NCI-H2227 treated with DMSO at 0.1 percent for 48 hours (cell line): ENCODE measurements at places on chromosomes 11 and 22.
A peak's percentile ranks its signal among the peaks of the same experiment; 100 is the strongest.

GRCh38 chr11:68312117-68312779 lies at the start of gene LRP5:
Gene LRP5 (plus strand): TSS chr11:68312591. CDS start chr11:68312715, 124 bp downstream.
- DNase-seq: no peak

DNA sequence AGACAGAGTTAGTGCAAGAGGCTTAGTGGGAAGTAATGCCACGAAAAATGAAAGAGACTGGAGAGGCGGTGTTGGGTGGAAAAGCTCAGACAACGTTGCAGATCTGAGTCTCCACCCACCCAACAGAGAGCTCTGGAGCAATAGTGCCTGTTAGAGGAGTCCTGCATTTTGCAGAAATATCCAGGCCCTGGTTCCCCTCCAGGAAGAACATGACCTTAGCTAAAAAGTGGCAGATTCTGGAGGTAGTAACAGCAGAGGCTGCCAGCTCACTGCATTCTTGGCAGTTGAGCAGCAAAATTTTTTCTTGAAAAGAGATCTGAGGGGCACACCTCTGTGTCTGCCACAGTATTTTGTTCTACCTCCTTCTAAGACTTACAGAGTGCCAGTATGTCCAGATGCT lies 27.7 kb upstream of the BIRC3 start:
- DNase-seq: no peak

- DNase-seq: no peak
Observed at GRCh38 chr22:19657252-19658056, 56.8 kb upstream of the SEPTIN5 start.

GRCh38 chr11:5280582-5281102 lies 10.9 kb upstream of the HBE1 start:
- DNase-seq: no peak

- DNase-seq: no peak
Observed at GRCh38 chr11:61264371-61264770, 23.4 kb downstream of the PGA5 start.

- peak; percentile 65 for DNase-seq
Observed at GRCh38 chr11:46239801-46240061, 37.7 kb upstream of the CREB3L1 start.

GRCh38 chr11:21896216-21896615 lies 296.7 kb upstream of the ANO5 start:
- no peak for DNase-seq

DNA sequence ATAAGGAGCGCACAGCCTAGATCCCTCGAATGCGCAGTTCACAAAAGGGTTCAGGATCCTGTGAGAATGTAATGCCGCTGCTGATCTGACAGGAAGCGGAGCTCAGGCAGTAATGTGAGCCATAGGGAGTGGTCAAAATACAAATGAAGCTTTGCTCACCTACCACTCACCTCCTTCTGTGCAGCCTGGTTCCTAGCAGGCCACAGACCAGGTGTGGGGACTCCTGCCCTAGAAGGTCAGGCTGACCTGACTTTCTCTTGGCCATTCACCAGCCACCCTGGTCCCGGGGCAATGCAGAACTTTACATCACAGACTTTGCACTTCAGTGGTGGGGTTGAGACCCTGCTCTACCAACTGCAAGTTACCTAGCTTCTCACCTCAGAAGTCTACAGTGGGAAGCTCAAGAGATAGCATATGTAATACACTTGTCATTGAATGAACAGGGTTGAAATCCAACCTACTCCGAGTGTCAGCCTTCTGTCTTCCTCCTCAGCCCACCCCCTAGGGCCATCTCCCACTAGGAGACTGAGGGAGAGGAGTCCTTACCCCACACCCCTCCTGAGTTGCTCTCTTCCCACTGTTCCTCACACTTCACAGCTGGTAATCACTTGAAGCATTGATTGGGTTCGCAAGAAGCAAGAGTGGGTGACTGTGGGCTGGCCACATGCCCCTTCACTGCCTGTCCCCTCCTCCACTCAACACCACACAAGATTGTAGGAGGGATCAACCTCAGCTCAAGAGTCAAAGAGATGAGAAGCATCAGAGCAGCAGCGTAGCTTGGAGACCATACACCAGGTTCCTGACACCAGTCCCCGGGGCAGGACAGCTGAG lies 2.0 kb upstream of the KCNJ1 start:
- no peak for DNase-seq

DNA sequence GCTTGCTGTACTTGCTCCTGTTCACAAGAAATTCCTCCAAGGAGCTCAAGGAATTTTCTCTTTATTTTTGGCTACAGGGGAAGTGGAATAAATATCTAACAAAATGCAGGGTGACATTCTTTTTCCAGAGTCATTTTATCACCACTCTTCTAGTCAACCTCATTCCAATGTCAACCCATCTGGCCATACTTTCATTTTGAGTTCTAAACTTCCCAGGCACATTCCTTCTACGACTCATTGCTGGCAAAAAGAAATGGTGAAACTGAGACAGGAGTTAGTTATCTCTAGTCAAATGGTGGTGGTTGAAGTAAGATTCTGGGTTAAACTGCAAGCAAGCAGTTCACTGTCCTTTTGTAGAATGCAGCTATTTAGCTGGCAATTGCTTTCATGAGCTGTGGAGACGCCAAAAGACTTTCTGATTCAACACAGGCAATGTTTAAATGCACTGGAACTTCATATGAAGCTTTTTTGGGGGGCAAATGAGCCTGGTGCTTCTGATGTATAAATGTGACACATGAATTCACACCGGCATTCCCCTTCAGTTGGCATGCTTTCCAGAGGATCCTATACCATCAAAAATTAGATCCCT lies 304.6 kb downstream of the CADM1 start:
- no peak for DNase-seq

- DNase-seq: no peak
Observed at GRCh38 chr11:70672991-70673653, 274.8 kb downstream of the CTTN start.

GRCh38 chr22:19075404-19075803 lies 46.8 kb downstream of the DGCR2 start:
- no peak for DNase-seq

DNA sequence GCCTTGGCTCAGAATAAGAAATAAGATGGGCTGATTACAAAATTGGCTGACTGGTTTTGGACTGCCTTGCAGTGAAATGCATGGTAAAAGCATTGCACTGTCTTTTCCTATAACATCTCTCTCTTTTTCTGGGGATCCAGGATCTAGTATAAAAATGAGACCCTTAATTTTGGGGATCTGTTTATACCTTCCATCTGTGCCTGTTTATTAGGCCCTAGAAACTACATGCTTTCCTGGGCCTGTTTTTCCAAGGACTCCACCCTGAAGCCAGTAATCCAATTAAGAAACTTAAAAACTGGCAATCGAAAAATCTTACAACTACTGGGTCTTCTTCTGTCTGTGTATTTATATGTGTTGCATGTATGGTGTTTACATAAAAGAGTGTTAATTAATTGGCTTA lies 14.5 kb downstream of the HORMAD2 start:
- no peak for DNase-seq

- no peak for DNase-seq
Observed at GRCh38 chr11:96964661-96965060, 574.8 kb downstream of the JRKL start.

DNA sequence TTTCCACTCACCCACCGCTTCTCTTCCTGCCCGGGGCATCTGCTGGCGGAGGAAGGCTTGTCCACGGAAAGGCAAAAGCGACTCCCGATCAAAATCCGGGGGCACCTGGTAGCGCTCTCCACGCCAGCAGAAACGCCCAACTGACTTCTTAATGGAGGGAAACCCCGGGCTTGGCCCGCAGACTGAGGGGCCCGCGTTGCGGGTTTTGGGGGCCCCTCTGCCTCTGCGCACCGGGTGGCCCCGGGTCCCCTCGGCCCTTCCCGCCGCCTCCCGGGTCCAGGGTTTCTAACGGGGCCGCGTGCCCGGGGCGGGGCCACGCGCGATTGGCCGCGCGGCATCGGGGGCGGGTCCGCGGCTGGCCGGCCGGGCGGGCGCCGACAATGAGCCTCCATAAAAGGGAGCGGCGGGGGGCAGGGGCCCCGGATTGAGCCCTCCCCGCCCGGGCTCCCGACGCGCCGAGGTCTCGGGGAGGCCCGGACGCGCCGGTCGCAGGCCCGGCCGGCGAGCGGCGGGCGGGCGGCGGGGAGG lies at the start of gene SPINDOC:
Gene SPINDOC, plus strand, starts transcription at position 422 of the 528 bp plus-strand sequence. CDS start 231 bp downstream, outside the sequence.
- peak; percentile 70 for DNase-seq

- DNase-seq: no peak
Observed at GRCh38 chr11:89583580-89583979, 92.4 kb upstream of the NOX4 start.

GRCh38 chr11:124896821-124897391 lies 759 bp downstream of the ROBO4 start:
- no peak for DNase-seq

- no peak for DNase-seq
Observed at GRCh38 chr22:23286296-23286695, 106.0 kb downstream of the BCR start.

- no peak for DNase-seq
Observed at GRCh38 chr11:130022799-130023198, 20.2 kb upstream of the PRDM10 start.

GRCh38 chr11:44300844-44301563 lies 8.9 kb downstream of the ALX4 start:
- DNase-seq: no peak

DNA sequence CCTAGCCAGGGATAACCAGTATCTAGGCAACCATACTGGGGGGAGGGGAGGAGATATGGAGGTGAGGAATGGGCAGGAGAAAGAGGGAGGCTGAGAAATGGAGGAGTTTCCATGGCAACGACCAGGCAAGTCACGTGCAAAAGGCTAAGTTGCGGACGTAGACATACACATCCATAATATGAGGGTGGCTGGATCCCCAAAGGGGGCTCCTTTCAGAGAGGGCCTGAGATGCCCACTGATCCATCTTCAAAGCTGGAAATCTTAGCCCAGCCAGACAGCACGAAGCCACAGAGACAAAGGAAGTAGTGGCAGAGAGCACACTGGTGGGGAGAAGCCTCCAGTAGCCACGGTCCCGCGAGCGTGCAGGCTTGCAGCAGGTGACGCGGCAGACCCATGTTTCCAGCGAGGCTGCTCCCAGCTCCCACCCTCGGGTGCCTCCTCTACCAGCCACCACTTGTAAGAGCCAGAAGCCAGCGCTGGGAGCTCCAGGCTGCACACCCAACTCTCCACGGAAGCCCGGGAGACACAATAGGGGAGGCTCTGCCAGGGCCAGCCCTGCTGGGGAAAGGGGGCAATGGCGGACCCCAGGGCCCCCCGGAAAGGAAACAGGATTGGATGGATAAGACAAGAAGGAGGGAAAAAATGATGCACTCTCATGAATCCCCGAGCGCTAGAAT lies 938 bp downstream of the FXYD6 start:
- DNase-seq: peak; percentile 45

GRCh38 chr22:34297536-34298120 lies 377.4 kb upstream of the LARGE1 start:
- no peak for DNase-seq

DNA sequence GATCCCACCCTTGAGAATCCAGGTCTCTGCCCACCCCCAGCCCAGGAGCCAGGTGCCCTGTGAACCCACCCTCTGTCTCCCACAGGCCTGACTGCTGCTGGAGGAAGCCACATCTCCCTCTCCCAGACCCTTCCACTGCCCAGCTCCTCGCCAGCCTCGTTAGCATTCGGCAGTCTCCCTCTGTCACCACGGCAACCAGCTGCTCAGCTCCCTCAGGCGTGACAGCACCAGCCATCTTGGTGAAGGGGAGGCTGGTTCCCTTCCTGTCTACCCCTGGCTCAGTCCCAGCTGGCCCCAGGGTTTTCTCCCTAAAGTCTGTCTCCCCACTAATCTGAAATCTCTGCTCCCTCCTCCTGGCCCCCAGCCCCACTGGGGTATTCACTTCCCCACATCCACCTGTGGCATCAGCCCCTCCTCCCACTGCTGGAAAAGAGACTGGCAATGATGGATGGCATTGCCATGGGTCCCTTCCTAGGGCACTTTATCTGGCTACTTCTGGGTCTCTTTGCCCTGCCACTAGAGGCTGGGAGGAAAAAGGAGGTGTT lies 28.1 kb downstream of the NRXN2 start:
- peak; percentile 59 for DNase-seq

DNA sequence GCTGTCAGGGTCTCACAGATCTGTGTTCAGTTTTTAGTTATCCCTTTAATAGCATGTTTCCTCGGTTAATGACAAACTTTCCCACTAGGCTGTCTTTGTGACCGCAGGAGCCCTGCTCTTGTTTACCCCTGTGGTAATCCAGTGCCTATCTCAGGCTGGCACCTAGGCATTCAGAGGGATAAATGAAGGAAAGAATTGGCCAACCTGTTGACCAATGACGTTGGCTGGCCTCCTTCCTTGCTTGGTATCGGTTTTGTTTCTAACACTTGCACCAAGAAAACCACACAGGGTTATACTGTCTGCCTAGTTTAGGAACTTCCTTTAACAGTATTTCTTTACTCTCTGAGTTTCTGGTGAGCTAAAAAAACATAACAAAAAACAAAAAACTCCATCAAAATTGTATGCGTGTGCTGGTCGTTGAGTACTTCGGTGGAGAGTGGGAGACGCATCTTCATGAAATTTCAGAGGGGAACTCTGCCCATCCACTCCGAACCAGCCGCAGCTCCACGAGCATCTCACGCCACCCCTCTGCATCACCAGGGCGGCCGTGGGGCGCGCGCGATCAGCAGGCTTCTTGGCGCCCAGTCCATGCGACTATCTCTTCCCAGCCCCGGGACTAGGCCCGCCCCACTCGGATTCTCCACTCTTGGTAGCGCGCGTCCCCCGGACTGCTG lies 563 bp upstream of the ENDOD1 start:
- no peak for DNase-seq

DNA sequence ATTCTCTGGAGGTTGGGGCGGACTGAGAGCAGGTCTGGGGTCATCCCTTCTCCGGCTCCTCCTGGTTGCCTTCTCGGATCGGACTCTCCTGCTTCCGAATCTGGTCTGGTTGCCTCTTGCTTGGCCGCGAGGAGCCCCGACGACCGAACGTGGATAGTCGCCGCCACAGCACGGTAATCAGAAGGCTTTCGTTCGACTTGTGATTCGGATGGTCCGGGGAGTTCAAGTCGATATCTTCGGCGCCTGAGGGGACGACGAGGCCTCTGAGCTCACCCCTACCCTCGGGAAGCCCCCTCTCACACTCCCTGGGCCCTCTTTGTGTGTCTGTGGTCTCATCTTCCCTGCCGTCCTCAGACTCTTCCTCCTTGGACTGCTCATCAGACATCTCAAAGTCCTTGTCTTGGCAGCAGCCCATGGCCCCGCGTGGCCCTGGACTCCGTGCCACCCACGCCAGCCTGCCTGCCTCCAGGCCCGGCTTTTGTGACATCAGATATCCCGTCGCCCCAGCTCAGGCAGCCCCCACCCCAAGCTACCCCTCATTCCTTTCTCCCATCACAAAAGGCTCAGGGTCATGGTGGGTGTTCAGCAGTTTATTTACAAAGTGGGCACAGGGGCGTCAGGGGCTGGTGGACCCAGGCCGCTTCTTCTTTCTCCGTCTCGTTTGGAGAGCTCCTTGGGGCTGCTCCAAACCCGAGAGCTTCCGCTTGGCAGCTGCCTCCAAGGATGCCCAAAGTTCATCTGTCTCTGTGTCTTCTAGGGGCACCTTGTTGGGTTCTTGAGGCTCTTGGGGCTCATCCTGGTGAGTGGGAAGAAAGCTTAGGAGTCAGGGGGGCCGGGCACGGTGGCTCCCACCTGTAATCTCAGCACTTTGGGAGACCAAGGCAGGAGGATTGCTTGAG lies at the start of gene TEX54:
Gene TEX54, minus strand, starts transcription at position 506 of the 899 bp plus-strand sequence.
- no peak for DNase-seq

- no peak for DNase-seq
Observed at GRCh38 chr11:11306855-11307254, 46.2 kb downstream of the CSNK2A3 start.

GRCh38 chr11:70212227-70212811 lies 9.2 kb downstream of the FADD start:
- no peak for DNase-seq
